ENCODE measurements at places on chromosomes 1 and 21.

GRCh38 chr1:241411056-241411775, 54.2 kb upstream of the RGS7 start:
- no peak for DNase-seq

DNA sequence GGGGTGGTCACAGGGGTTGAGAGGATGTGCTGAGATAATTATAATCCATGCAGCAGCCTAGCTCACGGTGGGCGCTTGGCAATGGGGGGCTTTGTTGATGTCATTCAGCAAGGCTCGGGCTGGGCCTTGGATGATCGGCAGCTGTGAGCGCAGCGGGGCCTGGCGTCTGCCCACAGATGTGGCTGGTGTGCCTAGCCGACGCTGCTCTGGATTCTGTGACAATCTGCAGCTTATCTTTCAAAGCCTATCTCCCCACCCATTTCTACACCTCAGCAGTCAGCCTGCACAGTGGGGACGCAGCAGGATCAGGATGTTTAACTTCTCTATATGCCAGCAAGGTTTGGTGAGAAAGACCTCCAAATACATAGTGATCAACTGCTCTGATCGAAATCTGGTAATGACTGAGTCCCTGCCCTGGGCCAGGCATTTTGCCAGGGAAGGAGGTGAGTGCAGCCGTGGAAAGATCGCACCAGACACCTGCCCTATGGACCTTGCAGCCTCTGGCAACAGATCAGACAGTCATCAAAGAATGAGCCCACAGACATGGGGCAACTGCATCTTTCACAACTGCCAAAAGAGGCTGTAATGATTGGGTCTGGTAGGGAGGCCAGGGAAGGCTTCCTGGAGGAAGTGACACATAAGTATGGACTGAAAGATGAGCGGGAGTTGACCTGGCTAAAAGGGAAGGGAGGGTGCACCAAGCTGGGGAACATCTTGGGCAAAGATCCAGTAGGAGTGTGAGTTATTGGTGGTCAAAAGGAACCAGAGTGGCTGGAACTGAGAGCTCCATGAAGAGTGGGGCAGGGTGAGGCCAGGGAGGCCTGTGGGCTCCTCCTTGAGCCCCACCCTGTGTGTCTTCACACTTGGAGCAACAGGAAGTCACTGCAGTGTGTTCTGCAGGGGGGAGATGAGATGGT, 35.3 kb downstream of the EPHB2 start:
- DNase-seq, result no peak

DNA sequence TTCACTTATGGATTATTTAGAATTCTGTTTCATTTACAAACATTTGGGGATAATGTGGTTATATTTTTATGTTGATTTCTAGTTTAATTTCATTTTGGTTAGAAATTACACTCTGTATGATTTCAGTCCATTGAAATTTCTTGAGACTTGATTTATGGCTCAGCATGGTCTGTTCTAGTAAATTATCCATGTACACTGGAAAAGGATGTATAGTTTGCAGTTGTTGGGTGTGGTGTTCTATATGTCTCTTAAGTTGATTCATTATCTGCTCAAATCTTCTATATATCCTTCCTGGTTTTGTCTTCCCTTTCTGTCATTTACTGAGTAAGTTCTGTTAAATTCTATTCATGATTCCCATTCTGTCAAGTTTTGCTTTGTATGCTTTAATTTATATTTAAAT, 52.3 kb downstream of the RAP1A start:
- DNase-seq, result no peak

DNA sequence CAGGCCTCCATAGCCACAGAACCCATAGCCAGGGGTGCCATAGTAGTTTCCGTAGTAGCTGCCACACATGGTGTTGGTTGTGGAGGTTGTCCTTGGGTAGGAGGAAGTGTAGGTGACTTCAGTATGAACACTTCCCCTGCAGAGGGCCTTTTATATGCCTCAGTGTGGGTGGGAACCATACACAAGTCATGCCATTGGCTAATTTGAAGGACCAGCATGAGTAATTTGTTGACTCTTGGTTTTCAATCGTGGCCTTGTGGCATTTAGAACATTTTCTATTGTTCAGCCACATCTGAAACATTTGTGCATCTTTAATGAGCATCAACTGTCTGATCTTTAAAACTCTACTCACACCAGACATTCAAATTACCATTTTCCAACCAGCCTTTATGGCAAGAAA, at the start of gene KRTAP6-1:
Gene KRTAP6-1, minus strand, starts transcription at position 95 of the 400 bp plus-strand sequence. Its CDS starts 26 bp downstream, at position 69.
- DNase-seq, result no peak

GRCh38 chr1:95384567-95384966, 150.6 kb downstream of the RWDD3 start:
- DNase-seq, result no peak

- no peak for DNase-seq
Observed at GRCh38 chr1:24995140-24995539, 65.1 kb upstream of the RUNX3 start.

DNA sequence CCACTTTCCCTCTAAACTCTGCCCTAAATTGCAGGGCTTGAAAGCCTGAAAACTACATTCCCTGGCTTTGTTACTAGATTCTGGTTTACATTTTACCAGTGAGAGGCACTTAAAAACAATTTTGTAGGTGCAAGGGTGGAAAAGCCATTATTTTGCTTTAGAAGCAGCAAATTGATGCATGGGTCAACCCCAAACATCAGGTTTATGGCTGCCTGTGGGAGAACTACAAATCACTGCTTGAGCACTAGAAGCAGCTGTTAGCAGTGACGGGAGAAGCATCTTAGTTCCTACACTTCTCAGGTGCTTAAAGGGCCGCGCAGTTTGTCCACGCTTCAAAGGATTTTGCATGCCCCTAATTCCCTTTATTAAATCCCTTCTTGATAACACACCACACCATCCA, 417.2 kb downstream of the PCP4 start:
- DNase-seq, result no peak

DNA sequence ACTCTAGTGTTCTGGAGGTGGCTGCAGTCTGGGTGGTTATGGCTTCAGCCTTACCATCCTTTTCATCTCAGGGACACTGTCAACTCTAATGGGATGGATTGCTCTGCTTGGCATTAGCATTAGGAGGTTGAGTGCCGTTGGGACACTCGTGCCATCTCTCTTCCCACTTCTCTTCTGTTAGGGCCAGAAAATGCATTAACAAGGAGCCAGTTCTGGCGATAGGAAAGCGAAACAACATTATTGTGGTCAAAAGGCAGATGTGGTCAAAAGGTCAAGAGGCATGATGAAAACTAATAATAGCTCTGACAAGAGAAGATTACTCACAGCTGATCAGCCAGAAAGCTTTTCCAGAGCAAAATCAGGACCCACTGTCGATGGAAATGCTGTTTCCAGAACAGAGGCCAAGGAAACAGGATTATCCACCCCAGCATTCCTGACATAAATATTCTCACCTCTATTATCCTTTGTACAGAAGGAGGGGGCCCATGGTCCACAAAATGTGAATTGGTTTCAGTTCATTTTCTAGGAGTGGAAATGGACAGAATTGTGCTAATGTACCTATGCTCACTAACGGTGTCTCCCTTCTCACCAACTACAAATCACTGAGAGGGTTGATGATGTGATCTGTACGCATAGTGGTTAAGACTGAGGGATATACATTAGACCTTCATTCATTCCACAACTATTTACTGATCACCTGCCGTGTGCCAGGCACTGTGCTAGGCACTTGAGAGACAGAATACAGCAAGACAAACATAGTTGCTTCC, 72.0 kb downstream of the ST6GALNAC5 start:
- DNase-seq, result no peak

- no peak for DNase-seq
Observed at GRCh38 chr1:206949208-206949607, 2.9 kb upstream of the PIGR start.

- DNase-seq, result no peak
Observed at GRCh38 chr1:157124855-157125254, 13.3 kb downstream of the ETV3 start.

- DNase-seq, result no peak
Observed at GRCh38 chr1:207051191-207051943, at the start of gene YOD1. TSS of gene YOD1 (minus strand) at chr1:207051208. CDS start at chr1:207051030, 178 bp downstream.

- DNase-seq, result no peak
Observed at GRCh38 chr1:215807911-215808436, 240.9 kb downstream of the KCTD3 start.

- no peak for DNase-seq
Observed at GRCh38 chr1:205286335-205286950, 35.1 kb downstream of the NUAK2 start.

- DNase-seq, result no peak
Observed at GRCh38 chr21:34021726-34022125, 51.7 kb upstream of the MRPS6 start.

GRCh38 chr1:220283625-220284024, 11.4 kb upstream of the RAB3GAP2 start:
- no peak for DNase-seq

GRCh38 chr1:185311589-185312225, 5.3 kb downstream of the IVNS1ABP start:
- DNase-seq, result no peak

- DNase-seq, result no peak
Observed at GRCh38 chr1:113714606-113715269, 44.5 kb downstream of the PHTF1 start.

- no peak for DNase-seq
Observed at GRCh38 chr1:170707117-170707516, 43.2 kb downstream of the PRRX1 start.

- no peak for DNase-seq
Observed at GRCh38 chr21:27240839-27241238, 274.0 kb upstream of the ADAMTS5 start.

GRCh38 chr1:65104854-65105534, 43.0 kb upstream of the AK4 start:
- DNase-seq, result no peak

- DNase-seq, result no peak
Observed at GRCh38 chr1:161843156-161843555, 77.0 kb downstream of the ATF6 start.

DNA sequence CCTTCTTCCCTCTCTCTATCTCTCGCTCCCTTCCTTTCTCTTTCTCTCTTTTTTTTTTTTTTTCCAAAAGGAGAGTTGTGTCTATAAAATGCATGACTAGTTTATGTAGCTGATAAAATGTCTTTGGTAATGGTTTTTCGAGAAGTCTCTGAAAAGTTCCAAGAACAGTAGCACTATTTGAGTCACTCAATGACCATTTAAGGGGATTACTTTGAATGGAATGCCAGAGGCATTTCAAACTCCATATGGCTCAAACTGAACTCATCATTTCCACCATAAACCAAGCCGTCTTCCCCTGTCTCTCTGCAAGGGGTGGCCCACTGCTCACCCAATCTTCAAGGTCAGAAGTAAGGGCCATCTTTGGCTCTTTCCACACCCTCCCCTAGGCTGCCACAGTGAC, 93.3 kb downstream of the FAM78B start:
- DNase-seq, result no peak

GRCh38 chr1:59290193-59290949, 6.5 kb upstream of the FGGY start:
- no peak for DNase-seq

GRCh38 chr1:4612991-4613390, 41.4 kb upstream of the AJAP1 start:
- no peak for DNase-seq

GRCh38 chr21:45478115-45478801, 64.0 kb downstream of the SLC19A1 start:
- peak; percentile 69 for DNase-seq

- no peak for DNase-seq
Observed at GRCh38 chr1:48221657-48222056, 859 bp upstream of the SLC5A9 start.

DNA sequence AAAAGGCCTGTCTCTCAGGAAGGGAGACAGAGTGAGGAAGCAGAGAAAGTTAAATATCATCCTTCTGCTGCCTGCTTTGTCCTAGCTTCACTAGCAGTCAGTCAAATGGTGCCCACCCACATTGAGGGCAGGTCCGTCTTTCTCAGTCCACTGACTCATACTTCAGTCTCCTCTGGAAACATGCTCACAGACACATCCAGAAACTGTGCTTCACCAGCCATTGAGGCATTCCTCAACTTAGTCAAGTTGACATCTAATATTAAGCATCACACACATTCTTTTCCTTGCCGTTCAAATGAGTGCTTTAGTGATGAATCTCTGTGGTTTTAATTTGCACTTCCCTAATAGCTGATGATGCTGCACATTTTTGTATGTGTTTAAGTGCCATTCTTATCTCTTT, 777.8 kb upstream of the PRMT6 start:
- DNase-seq, result no peak

DNA sequence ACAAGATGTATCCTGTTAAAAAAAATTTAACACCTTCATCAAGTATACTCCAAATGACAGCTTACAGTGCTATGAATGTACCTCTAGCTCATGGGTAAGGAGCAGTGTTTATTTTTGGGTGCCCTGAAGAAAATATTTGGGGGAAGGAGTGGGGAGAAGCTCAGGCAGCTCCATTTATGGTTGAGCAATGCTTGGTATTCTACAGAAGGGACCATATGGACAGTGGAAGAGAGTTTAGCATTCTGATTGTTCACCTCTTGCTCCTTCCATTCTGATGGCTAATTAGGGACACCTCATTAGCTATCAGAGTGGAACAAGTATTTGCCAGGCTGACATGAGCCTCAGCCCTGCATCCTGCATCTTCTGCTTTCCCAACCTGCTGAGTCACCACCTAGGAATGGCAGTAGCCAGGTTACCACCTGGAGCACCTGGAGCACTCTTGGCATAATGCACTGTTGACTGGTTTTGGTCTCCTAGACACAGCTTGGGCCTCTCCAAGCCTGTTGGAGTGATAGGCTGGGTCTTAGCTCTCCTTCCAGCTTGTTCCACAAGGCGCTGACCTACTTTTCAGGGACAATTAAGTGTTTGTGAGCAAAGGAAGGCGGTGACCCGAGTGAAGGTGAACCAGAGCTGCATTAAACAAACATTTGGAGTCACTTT, 62.0 kb upstream of the MACF1 start:
- no peak for DNase-seq

DNA sequence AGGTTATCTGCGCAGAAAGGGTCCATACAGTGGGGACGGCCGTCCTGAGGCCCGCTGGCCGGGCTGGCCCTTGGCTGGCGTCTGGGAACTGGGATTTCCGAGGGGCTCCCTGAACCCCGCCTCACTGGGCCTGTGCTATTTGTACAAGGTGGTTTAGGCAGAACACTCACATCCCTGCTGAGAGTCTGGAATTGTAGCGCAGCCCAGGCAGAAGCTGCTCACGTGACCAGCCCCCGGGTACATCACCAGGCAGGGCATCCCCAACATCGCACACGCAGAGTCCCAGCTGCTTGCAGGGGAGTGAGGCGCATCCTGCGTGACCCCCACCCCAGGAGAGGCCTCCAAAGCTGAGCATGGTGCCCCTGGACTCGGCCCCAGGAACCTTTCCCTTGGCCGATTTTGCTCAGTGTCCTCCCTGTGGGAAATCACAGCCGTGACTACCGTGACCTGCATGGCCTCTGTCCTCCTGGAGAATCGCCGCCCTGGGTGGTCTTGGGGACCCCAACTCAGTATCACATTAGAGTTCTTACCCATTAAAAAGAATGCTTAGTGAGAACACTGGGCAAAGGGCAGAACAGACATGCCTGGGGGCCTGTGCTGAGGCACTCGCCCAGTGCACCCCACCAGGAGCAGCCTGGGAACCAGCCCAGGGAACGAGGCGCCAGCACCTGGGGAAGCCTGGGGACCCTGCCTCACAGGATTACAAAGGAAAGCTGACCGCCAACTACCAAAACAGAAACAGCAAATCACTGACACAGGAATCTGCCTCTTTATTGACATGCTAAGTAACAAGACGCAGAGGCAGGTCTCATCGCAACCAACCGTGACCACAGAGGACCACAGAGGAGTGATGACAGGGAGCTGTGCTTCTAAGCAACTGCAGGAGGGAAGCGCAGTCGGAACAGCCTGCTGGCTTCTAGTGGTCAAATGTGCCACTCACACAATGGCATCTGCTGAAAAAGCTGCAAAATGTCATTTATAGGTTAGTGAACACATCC, 33.5 kb downstream of the UBE2G2 start:
- no peak for DNase-seq

Data from stimulated activated CD8-positive, alpha-beta memory T cell treated with anti-CD3 and anti-CD28 coated beads, Interleukin-15, amount 100 ng/mL, for 4 hours (primary cell).